ENCODE measurements at places on chromosomes 6 and 20.

GRCh38 chr6:36721369-36722140, 23.9 kb downstream of the RAB44 start:
- DNase-seq, result no peak

DNA sequence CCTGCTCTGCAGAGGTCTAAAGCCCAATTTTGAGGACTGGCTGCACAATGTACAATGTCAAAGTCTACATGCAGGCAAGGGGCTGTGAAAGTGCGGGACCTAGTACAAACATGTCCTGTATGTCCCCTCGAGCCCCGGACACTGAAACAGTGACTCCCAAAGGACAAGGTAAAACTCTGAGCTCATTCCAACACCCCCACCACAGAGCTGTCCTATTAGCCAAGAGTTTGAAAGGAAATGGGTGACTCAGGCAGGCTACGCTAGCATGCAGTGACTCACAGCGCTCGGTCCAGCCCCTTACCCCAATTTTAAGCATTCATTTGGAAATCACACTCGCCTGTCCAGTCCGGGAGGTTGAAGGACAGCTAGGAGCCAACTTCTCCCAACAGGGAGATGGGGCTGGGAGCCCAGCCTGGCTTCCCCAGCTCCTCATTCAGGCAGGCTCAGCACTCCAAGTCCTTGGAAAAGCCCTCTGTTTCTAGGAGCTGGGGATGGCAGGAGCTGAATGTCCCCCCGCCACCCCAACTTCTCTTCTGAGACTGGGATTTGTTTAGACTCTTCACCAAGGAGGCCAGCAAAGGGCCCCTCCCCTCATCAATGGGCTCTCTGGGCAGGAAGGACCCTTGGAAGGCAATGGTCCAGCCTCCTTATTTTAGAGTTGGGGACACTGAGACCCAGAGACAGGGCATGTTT, 3.9 kb downstream of the SDC4 start:
- peak; percentile 91 for DNase-seq

- DNase-seq, result no peak
These were observed 10.3 kb upstream of the SERPINB1 start for GRCh38 chr6:2851727-2852513.

- DNase-seq, result no peak
These were observed 1.1 kb upstream of the LCA5 start for GRCh38 chr6:79538106-79538971.

- DNase-seq, result no peak
These were observed 10.0 kb downstream of the BICRAL start for GRCh38 chr6:42791706-42792320.

Data from brain microvascular endothelial cell (primary cell).